Type B pancreatic cell (in vitro differentiated cells): ENCODE measurements at places on chromosomes 3 and 15. TPM values are rescaled to one million over a fixed set of nuclear protein-coding genes. Genes with fewer than 3 reads are reported as not detected.

SLC28A2 gene
- total RNA-seq = 0.14 and 2.4 TPM in 2 replicates

RASGRP1 gene
- 3.0 and 6.6 TPM in 2 replicates for total RNA-seq

DNA sequence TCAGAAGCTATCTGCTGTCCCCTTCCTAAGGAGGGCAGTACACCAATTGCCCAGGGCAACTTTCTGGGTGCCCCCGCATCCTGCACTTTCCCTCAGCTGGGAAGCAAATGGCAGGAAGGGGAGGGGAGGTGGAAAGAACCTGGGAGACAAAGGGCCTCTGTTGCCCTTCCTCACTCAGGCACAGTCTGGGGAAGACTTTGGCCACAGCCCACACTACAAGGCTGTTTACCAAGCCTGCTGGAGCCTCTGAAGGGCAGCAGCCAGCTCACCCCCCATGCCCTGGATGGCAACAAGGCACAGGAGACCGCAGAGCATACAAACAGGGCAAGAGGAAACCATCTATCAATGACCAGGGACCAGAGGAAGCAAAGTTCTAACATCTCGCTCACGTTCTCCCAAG, 42.4 kb downstream of the ARRDC4 start:
- no peak overlapping the region for H3K27ac ChIP-seq
- no peaks in the 10 kb centered on the region for H3K36me3 ChIP-seq
- H3K4me1 ChIP-seq = no peaks in the 10 kb centered on the region
- H3K27me3 ChIP-seq = no peaks in the 10 kb centered on the region
- no peak for DNase-seq

GRCh38 chr15:50758712-50759205, 6.7 kb downstream of the SPPL2A start:
- no peak overlapping the region for H3K27ac ChIP-seq
- DNase-seq = no peak
- no peak overlapping the region for H3K4me3 ChIP-seq
- no peaks in the 10 kb centered on the region for H3K27me3 ChIP-seq
- peaks cover 8% of the 10 kb centered on the region for H3K4me1 ChIP-seq

DNA sequence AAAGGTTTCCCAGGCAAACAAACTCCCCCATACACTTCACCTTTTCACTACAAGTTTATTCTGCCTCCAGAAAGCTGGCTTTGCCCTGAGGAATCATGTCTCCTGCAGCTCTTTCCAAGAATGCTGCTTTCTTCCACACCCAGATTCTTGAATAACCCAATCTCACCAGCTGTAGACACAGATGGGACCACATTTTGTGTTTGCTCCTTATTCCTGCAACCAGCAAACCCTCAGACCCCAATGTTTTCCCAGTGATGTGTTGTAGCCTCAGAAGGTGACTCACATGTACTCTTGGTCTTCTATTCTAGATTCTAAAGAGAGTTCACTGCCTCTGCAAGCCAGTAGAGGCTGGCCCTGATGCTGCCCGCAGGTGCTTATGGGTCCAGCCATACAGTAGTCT, 23.6 kb upstream of the TRIM59 start:
- no peak overlapping the region for H3K27ac ChIP-seq
- peaks cover 10% of the 10 kb centered on the region for H3K4me1 ChIP-seq
- peaks cover 5% of the 10 kb centered on the region for H3K36me3 ChIP-seq

SI gene
- 4.7 and 8.4 TPM in 2 replicates for total RNA-seq

PIK3CB gene
- 14.8 and 16.7 TPM in 2 replicates for total RNA-seq

- H3K4me1 ChIP-seq = no peaks in the 10 kb centered on the region
- no peaks in the 10 kb centered on the region for H3K36me3 ChIP-seq
- DNase-seq = no peak
These were observed 34.7 kb upstream of the PDE8A start for GRCh38 chr15:84946772-84947489.

GRCh38 chr15:67765701-67766100, 59.6 kb upstream of the SKOR1 start:
- no peak overlapping the region for H3K27ac ChIP-seq
- peaks cover 7% of the 10 kb centered on the region for H3K27me3 ChIP-seq
- H3K4me1 ChIP-seq = peaks cover 52% of the 10 kb centered on the region
- H3K36me3 ChIP-seq = peaks cover 7% of the 10 kb centered on the region

DNA sequence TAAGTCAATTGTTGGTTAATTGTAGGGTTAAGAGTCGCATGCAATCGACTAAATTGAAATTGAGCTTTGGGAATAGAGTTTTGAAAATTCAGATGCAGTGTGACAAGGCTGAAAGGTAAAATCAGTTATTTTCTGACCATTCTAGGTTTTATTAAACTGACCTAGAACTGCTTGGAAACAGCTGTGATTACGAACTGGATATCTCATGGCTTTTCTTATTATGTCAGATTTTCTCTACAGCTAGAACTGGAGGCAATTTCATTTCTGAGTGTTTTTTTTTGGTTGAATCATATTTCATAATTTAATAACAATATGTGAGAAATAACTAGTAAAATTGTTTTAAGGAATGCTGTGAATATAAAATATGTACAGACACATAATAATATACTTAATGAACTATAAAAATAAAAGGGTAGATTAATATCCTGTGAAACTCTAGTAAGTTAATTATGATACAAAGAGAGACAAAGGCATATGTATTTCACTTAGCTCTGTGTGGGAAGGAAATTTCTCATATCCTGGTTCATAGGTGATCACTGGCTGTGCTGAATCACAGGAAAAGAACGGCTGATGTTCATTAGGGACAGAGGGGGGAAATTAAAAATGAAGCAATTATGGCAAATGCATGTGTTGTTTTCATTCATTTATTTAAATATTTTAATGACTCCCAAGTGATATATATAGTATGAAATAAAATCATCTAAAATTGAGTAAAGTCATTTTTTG, 403.2 kb downstream of the ZIC1 start:
- DNase-seq = no peak
- H3K4me1 ChIP-seq = peaks cover 6% of the 10 kb centered on the region
- H3K4me3 ChIP-seq = no peak overlapping the region
- H3K36me3 ChIP-seq = no peaks in the 10 kb centered on the region
